ENCODE measurements at places on chromosomes 6 and 20.

DNA sequence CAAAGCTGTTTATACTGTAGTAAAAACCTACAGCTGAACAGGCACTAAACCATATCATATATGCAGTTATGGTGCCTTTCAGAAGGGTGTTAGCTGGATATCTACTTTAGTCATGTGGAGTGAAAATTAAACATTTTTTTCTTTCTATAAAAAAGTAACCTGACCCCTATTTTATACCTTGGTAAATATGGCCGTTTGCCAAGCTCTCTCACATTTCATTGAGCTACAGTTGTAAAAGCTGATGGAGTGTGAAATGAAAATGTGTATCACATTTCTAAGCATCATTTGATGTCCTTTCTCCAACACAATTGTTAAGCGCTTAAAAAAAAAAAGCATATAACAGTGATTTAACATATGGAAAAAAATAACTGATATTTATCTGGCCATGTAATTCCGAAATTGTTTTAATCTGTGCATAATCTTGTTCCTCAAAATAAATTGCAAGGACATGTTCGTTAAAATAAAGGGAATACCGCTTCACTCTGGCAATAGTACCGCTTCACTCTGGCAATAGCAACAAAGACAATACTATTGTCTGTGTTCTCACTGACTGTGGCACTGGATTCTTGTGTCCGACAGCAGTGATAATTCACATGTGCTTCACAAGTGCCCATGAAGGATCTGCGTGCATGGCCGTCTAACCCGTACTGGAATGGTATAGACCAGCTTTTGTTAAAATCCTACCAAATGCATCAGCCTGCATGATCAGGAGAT, 391.8 kb upstream of the SOX4 start:
- no peaks in the 10 kb centered on the region for H3K27me3 ChIP-seq
- no peak overlapping the region for H3K27ac ChIP-seq
- H3K4me1 ChIP-seq, result no peaks in the 10 kb centered on the region
- no peak for DNase-seq
- no peaks in the 10 kb centered on the region for H3K36me3 ChIP-seq

DNA sequence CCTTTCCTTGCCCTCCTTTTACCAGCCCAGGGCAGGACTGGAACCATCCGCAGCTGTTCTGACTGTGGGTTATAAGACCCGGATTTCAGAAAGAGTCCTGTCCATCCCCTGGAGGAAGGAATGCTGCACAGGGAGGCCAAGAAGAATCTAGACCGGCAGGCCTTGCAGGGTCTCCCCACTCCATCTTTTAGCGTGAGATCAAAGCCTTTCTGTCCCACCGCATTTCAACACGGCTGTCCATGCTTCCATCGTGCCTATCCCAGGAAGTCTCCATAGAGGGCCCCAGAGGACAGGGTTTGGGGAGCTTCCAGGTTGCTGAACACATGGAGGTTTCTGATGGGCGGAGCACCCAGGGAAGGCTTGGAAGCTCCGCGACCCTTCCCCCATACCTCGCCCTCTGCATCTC, 79.3 kb upstream of the AGPAT4 start:
- no peaks in the 10 kb centered on the region for H3K27me3 ChIP-seq
- no peaks in the 10 kb centered on the region for H3K4me1 ChIP-seq

DNA sequence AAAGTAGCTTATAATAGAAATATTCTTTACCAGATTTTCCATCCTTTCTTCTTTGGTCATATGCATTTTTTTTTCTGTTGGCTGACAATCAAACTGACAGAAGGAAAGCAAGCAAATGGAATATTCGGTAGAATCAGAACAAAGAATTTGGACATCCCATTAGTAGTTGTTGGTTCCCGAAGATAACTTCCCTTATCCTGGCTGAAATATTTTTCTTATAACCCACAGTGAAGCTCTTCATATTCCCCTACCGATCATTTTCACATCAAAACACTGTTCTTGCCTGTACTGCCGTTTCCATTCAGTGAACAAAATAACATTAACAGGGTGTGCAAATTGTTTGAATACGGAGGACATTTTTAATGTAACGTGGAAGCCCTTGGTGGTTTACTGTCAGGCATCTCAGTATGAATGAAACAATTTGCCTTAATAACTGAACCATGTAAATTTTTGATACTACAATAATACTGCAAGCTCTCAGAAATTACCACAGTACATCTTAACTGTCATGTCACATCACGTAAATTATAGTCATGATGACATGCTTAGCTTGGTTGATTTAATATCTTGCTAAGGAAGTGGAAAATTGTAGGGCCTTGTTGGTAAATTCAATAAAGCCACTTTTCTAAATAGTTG, 311.5 kb downstream of the LAMA2 start:
- no peaks in the 10 kb centered on the region for H3K27me3 ChIP-seq
- DNase-seq, result no peak
- no peak overlapping the region for H3K27ac ChIP-seq
- H3K4me3 ChIP-seq, result no peak overlapping the region

- no peaks in the 10 kb centered on the region for H3K36me3 ChIP-seq
- DNase-seq, result no peak
- H3K4me3 ChIP-seq, result peak overlapping the region; percentile 68
- no peaks in the 10 kb centered on the region for H3K4me1 ChIP-seq
These were observed 1.0 kb downstream of the SYNE1 start for GRCh38 chr6:152636021-152636608.

GRCh38 chr20:53847837-53848170, 222.6 kb downstream of the BCAS1 start:
- H3K27me3 ChIP-seq, result no peaks in the 10 kb centered on the region
- H3K4me3 ChIP-seq, result no peak overlapping the region
- H3K4me1 ChIP-seq, result no peaks in the 10 kb centered on the region
- H3K27ac ChIP-seq, result no peak overlapping the region
- no peaks in the 10 kb centered on the region for H3K36me3 ChIP-seq

DNA sequence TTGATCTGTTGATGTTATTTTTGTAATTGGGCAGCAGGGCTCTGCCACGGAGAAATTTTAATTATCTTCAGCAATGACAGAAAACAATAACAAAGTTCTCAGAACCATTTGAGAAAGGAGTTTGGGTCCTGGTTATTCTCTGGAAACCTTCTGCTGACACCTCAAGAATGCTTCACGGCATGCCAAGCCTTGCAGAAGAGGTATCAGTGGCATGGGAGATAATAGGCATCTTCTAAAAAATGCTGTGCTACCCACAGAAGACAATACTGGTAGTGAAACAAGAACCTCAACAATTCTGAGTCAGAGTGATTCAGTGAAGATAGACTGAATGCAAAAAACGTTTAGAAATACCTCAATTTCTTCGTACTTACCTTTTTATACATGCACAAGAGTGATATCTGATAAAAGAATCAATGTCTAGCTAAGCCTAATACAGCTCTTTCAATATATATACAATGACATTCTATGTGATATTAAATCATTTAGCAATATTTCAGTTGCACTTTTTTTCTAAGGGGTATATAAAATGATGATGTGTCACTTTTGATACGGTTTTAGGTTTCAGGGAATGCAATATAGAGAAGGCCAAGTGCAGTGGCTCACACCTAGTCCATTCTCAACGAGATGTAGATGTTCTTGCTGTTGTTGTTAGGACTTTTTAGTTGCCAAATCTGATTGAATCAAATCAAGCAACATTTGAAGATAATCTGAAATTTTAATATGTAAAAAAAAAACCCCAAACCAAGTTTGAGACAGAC, 110.4 kb upstream of the COL21A1 start:
- H3K27me3 ChIP-seq, result no peaks in the 10 kb centered on the region
- no peak overlapping the region for H3K4me3 ChIP-seq
- no peak overlapping the region for H3K27ac ChIP-seq
- no peak for DNase-seq

DNA sequence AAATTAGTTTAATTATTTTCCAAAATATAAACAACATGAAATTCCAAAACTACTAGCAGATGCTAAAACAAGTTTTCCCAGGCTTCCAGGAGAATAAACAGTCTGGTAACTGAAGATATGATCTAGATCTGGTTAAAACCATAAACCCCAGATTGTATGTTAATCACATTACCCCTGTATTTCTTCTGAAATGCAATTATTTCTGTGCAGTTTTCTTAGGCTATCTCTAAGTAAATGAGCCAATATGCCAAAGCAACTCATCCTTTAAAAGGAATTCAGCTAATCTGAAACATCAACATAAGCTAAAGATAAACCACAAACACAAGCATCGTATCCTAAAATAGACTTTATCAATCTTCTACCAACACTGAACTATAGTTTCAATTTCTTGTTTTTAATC, 44.6 kb upstream of the SENP6 start:
- no peak overlapping the region for H3K27ac ChIP-seq
- no peaks in the 10 kb centered on the region for H3K36me3 ChIP-seq
- no peaks in the 10 kb centered on the region for H3K4me1 ChIP-seq
- H3K4me3 ChIP-seq, result no peak overlapping the region
- DNase-seq, result no peak

DNA sequence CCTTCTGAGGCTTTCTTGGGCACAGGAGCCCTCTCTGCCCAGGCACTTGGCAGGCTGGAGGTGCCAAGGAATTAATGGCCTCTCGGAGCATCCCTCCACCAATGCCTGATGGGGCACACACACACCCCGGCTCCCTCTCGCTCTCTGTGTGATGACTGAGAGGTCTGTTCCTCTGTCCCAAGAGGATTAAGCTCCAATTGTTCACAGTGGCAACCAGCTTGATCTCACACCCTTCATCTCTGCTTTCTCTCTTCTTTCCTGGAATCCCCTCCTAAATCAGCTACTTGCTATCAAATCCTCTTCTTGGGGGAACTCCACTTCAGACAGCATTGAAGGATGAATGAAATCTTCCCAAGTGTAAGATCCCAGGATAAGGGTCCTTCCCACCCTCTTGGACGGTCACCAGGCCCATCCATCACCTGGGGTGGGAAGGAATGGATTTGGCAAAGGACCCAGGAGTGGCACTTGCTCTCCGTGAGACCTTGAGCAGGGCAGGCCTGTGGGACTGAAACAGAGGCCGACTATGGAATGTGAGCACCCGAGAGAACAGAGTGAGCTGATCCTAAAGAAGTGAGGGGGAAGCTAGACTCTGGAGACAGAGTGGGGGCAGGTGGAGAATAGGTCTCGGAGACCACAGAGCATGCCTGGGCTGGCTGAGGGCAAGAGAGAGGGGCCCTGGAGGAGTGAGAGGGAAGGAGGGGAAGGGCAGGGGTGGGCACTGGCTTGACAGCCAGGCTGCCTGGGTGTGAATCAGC, 93.6 kb downstream of the GRM4 start:
- DNase-seq, result no peak
- H3K4me1 ChIP-seq, result no peaks in the 10 kb centered on the region
- no peak overlapping the region for H3K4me3 ChIP-seq
- no peak overlapping the region for H3K27ac ChIP-seq

- peak overlapping the region; percentile 53 for H3K4me3 ChIP-seq
- no peaks in the 10 kb centered on the region for H3K36me3 ChIP-seq
These were observed 520 bp upstream of the RIPOR3 start for GRCh38 chr20:50691573-50692551.

GRCh38 chr20:10497791-10498190, 62.7 kb downstream of the SLX4IP start:
- no peaks in the 10 kb centered on the region for H3K4me1 ChIP-seq
- H3K4me3 ChIP-seq, result no peak overlapping the region
- no peak overlapping the region for H3K27ac ChIP-seq
